ENCODE measurements at places on chromosomes 1 and 21. TPM values are rescaled to one million over a fixed set of nuclear protein-coding genes. Genes with fewer than 3 reads are reported as not detected.

VWA5B1 gene
- polyA plus RNA-seq: not detected

- DNase-seq: peak; percentile 48
Measured at GRCh38 chr1:12208764-12209494, 20.9 kb upstream of the VPS13D start.

DNA sequence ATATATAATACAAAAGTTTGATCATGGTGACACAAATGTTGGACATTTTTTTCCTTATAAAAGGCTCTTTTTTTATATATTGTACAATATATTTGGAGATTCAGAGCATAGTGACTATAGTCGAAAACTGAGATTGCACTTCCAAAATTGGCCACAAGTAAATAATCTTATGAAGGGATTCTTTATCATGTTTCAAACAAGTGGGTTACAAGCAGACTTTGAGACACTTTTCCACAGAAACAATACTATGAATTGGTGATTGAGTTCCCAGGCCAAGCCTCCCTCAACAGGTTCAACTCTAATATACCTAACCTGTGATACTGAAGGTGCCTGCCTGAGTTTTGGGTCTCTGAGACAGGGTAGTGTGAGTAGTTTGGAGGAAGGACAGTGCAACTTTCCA, 13.8 kb downstream of the LEPR start:
- no peak for DNase-seq

FCRL2 gene
- not detected for polyA plus RNA-seq

TBX19 gene
- polyA plus RNA-seq: 1.0 TPM

HEYL gene
- 0.14 TPM for polyA plus RNA-seq

B3GALT2 gene
- 5.7 TPM for polyA plus RNA-seq

DNA sequence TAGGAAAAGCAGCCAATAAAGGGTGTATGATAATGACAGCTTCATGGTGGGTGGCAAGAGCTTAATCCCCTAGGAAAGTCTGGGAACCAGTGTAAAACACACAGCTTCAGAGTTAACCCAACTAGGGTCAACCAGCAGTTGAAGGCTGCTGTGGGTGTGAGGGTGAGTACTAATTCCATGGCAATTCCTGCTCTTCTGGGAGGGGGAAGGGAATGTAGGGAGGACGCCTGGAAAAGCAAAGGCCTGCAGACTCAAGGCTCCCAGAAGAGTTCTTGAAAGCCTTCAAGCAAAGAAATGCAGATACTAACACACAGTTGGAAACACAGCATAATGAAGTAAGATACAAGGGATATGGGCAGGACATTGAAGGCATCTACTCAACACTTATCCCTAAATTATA, 28.1 kb downstream of the TTLL7 start:
- no peak for DNase-seq

Measured in AG04450 (cell line).